ENCODE measurements at places on chromosomes 3 and 15.

DNA sequence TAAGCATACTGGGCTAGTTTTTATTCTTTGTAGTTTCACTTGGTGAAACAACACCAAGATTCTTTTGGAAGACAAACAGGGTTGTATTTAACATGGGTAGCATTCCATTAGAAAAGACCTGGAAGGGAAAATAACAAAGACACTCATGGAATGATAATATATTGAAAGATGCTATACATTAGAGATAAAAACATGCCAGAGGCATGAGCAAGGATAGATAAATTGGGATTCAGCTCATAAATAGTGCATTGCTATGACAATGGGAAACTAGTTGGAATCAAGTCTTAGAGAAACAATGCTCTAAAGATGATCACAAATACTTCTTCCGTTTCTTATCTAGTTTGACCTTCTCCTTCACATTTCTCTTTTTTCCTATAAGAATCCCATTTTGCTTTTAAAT is 677.4 kb downstream of the ZNF385D start:
- DNase-seq: no peak

- DNase-seq: no peak
Measured at GRCh38 chr3:150303768-150304167, 104.3 kb upstream of the TSC22D2 start.

DNA sequence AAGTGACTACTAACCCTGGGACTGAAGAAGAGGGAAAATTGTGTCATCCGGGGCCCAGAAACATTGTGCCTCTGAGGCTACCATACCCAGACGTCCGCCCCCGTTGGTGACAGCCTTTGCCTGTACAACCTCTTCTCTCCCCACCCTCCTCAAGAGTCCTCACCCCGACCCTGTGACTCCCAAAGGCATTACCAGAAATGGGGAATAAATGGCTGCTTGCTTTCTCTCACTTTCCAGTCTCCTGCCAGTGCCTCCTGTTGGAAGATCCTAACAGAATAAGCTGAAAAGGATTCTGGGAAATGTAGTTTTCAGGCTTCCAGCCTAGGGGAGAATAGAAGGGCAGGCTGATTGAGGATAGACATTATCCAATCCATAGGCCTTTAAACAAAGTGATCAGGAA is 30.8 kb upstream of the SLC25A36 start:
- DNase-seq: no peak

DNA sequence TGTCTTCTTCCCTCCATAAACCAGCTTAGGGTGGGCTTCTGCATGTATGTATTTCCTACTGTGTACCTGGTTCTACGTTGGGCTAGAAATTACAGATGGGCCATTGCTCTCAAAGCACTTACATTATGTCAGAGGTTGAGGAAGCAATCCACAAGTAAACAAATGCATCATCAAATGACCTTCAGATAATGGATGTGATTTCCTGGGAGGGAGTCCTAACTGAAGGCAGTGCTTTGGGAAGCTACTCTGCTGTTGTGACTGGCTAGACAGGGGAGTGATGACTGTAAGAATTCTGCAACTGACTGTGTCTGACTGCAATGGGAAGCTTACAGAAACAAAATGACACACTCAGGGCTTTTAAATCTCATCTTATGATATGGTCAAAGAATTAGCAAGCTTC is 71.0 kb upstream of the PRR23E start:
- no peak for DNase-seq

GRCh38 chr3:64650096-64650622 is 37.6 kb downstream of the ADAMTS9 start:
- DNase-seq: no peak

DNA sequence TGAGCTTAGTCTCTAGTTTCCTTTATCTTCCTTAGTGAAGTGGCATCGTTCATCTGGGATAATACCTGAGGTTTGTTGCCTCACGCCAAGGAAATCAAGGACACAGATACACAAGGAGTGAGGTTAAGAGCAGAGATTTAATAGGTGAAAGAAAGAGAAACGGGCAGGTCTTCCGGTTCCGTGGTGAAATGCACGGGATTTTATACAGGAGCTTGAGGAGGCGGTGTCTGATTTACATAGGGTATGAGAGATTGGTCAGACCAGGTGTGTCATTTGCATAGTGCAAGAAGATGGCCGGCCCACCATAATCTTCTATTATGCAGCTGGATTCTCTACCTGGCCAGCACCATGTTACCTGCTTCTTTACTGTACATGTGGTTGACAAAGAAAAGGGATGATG is 17.2 kb downstream of the ARRDC4 start:
- no peak for DNase-seq

DNA sequence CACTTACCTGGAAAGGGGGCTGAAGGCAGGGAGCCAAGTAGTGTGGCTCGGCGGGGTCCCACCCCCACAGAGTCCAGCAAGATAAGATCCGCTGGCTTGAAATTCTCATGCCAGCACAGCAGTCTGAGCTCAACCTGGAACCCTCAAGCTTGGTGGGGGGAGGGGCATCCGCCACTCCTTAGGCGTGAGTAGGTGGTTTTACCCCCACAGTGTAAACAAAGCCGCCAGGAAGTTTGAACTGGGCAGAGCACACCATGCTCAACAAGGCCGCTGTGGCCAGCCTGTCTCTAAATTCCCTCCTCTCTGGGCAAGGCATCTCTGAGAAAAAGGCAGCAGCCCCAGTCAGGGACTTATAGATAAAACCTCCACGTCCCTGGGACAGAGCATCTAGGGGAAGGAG is 156.3 kb downstream of the KBTBD8 start:
- DNase-seq: no peak

GRCh38 chr3:71512544-71512943 is 71.0 kb downstream of the FOXP1 start:
- no peak for DNase-seq

DNA sequence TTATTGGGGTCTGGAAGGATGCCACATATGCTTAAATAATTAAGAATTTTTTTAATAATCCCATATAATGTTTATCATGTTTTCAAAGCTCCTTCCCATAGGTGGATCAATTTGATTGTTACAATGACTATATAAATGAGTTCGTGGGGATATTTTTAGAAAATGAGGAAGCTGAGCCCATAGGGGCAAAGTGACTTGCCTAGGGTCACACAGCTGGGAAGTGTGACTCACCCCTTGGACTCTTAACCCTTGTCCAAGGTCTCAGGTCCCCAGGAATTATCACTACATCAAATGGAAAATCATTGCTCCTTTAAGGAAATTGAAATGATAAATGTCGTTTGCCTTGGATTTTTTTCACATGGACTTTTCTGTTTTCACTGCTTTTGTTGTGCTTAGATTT is 161.2 kb upstream of the RGMA start:
- DNase-seq: no peak

DNA sequence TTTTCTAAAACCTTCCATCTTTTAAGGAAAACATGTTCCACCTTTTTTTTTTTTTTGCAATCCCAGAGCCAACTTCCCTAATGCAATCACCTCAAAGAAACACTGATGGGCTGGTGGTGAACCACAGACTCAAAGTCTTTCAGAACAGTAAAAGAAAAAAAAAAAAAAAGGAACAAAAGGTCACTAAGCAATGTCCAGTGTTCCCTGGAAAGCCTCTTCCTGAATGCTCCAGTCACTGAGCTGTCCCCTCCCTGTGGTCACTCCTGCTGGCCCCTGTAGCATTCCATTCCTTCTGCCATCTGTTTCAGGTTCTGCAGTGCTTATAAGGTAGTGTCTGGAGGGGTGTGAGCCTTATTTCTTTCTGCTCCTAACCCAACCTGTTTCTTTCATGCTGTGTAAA is 53.3 kb downstream of the AAGAB start:
- no peak for DNase-seq

GRCh38 chr3:178329936-178330335 is 206.3 kb upstream of the KCNMB2 start:
- no peak for DNase-seq

GRCh38 chr3:64294771-64295170 is 69.5 kb upstream of the PRICKLE2 start:
- DNase-seq: no peak

- no peak for DNase-seq
Measured at GRCh38 chr3:71214797-71215196, 368.7 kb downstream of the FOXP1 start.

- DNase-seq: no peak
Measured at GRCh38 chr15:97085731-97086130, 755.2 kb downstream of the NR2F2 start.

GRCh38 chr3:186971578-186971977 is 41.3 kb downstream of the ST6GAL1 start:
- DNase-seq: no peak

DNA sequence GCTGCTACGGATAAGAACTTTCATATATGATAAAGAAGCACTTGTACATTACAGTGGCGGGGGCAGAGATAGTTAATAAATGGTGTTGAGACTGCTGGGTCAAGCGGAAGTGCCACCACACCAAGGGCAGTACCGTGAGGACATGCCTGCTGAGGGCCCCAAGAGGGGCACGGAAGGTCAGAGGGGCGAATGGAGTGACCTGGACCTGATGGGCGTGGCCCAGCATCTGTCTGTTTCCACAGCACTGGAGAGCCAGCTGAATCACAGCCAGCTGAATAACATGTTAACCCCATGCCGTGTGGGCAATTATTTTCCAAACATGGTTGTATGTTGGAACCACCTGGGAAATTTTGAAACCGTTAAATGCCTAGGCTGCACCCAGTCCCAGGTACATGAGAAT is 37.2 kb downstream of the ANKDD1A start:
- DNase-seq: no peak

DNA sequence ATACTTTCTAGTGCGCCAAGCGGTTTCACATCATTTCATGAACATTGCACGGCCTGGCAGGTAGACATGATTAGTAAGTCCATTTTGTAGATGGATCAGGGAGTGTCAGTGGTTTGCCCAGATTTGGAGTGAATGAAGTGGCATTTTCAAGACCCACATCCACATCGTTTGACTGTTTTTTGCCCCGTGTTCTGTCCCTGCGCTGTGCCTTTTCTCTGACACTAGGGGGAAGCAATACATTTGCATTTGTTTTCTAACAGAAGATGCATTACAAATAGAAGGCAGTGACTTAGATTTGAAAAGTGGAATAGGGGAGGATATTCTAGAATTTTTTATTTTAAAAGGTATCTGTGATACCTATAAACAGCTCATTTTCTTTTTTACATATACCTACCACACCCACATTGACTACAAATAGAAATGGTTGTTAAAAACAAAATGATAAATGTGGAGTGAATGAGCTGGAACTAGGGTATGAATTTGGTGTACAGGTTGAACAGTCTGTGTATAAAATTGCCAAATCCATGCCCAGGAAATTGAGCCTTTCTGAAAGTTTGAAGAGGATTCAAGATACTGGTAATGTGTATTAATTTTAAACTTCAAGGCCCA is 98.0 kb downstream of the USP13 start:
- peak; percentile 23 for DNase-seq

GRCh38 chr15:91265416-91265940 is 165.4 kb downstream of the SV2B start:
- DNase-seq: no peak

- DNase-seq: no peak
Measured at GRCh38 chr3:137766876-137767537, 2.9 kb downstream of the SOX14 start.

GRCh38 chr15:31004220-31004733 is 12.8 kb upstream of the MTMR10 start:
- no peak for DNase-seq

- no peak for DNase-seq
Measured at GRCh38 chr15:36644191-36644896, 64.9 kb downstream of the CDIN1 start.

DNA sequence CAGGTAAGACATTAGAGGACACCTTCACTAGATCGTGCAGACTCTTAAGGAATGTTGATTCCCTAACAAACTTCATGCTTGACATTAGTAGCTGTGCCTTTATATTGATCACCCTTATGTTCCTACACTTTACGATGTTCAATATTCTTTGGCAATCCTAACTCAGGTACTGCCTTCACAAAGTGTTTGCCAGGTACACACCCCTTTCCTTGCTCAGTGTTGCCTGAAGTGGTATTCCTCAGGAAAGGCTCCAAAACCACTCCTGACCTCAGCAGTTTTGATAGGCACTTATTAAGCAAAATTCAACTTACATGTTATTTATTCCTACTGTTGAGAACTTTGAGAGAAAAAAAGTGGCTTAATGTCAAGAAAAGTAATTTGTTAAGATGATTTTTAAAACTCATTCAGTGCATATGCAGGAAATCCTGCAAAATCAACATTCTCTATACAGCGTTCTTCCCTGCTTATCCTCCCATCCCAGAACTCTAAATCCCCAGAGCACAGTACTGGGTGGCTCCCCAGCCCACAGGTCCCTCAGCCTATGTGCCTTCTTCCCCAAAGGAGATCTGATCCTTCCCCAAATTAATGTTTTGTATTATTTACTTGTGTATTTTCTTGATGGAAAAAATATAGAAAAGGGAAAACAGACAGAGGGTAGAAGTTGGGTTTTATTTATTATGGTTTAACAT is 260.7 kb downstream of the MECOM start:
- DNase-seq: no peak

DNA sequence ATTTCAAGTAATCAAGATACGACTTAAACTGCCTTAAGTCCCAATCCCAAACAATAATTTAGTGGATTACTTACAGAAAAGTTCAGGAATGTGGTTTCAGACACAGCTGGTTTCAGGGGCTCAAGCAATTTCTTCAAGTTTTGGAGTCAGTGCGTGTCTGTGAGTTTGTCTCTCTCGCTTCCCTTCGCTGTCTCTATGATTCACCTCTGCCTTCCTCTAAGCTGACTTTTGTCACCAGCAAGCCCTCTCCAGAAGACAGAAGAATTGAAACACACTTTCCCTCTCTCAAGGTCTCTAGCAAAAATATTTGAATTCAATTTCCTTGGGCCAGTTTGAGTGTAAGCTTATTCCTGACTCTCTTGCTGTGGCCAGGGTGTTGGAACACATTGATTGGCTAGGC is 392.4 kb downstream of the EDEM1 start:
- DNase-seq: no peak

- no peak for DNase-seq
Measured at GRCh38 chr15:80703081-80703480, 8.0 kb downstream of the ABHD17C start.

- no peak for DNase-seq
Measured at GRCh38 chr3:126476166-126477060, 722 bp upstream of the ZXDC start.

DNA sequence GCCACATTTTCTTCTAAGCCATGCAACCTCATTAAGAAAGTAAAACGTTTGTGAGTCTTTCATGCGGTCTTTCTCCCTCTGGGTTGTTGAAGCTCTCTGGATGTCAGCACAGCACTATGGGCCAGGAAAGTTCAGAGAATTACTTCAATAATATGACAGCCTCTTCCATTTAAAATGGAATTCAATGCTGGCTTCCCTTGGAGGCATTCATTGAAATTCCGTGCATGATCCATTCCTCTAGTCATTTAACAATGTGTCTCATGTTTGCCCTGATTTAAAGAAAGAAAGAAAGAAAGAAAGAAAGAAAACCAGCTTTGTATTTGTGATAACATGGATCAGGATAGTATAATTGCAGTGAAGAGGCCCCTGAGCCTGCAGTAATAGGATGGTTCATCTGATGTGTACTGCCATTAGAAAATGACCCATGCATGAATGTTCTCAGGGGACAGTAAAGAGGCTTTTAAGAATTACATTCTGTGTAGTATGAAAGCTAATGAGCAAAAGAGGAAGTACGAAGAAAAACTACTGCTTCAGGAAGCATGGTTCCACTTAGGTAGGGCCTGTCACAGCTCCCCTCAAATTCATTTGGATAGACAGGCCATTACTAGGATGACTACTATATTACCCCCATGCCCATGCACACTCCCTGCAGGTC is 146.0 kb downstream of the ARPP21 start:
- no peak for DNase-seq

GRCh38 chr3:17354341-17354740 is 388.1 kb downstream of the TBC1D5 start:
- DNase-seq: no peak
